ENCODE measurements at places on chromosomes 6 and 20.

DNA sequence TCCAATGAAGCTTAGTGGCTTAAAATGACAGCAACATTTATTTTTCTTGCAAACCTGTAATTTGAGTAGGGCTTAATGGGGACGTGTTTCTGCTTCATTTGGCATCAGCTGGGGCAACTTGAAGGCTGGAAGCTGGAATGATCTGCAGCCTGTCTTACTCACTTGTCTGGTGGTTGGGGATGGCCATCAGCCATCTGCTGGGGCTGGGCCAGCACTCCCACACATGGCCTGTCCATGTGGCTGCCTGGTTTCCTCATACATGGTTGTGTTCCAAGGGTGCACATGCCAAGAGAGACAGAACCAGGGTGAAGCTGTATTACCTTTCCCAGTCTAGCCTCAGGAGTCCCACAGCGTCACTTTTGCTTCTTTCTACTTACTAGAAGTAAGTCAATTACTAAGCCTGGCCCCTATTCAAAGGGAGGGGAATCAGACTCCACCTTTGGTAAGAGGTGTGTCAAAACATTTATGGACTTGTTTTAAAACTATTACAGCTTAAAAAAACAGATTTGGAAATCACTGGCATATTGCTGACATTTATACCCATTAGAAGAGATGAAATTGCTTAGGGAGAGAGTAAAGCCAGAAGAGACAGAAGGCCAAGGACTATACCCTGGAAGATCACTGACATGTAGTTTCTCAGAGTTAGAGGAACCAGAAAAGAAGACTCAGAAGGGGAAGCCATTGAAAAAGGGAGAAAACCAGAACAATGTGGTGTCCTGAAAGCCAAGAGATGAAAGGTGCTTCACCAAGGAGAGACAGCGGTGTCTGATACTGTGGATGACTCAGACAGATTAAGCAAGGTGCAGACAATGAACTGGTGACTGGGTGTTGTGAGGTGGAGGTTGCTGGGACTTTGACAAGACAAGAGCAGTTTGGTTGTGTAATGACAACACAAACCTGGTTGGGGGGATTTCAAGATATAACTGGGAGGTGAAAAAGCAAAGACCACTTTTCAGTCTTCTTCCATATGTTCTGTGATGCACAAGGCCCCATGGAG lies 345.2 kb downstream of the GJA1 start:
- no peak for DNase-seq

GRCh38 chr20:49447946-49448809 lies 34.3 kb downstream of the KCNB1 start:
- DNase-seq: no peak

DNA sequence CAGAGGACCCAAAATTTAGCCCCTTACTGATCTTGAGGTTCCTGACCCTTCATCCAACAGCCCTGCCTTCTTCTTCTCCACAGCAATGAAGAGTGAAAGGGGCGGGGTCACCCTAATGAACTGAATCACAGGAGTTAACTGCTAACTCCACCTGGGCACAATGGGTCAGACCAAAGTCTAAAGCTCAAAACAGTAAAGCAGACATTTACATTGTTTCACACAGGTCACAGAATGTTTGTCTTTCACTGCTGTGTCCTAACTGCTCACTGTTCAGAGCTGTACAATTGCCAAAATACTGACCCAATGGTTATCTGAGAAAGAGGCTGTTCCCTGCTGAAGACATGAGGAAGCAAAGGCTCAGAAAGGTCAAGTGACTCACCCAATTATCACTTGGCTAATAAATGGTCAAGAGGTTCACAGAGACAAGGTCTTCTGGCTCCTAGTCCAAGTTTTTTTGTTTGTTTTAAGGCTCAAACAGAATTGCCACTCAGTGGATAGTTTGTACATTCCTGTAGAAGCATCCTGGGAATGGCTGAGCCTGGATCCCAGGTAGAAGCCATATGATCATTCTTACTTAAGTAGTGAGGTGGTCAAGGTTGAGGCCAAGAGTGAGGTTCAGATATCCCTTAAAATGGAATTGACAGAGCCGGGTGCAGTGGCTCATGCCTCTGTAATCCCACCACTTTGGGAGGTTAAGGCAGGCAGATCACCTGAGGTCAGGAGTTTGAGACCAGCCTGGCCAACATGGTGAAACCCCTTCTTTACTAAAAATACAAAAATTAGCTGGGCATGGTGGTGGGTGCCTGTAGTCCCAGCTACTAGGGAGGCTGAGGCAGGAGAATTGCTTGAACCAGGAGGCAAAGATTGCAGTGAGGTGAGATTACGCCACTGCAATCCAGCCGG lies 35.1 kb upstream of the FAM83C start:
- no peak for DNase-seq

GRCh38 chr6:46172176-46172575 lies 1.4 kb upstream of the ENPP5 start:
- DNase-seq: no peak

DNA sequence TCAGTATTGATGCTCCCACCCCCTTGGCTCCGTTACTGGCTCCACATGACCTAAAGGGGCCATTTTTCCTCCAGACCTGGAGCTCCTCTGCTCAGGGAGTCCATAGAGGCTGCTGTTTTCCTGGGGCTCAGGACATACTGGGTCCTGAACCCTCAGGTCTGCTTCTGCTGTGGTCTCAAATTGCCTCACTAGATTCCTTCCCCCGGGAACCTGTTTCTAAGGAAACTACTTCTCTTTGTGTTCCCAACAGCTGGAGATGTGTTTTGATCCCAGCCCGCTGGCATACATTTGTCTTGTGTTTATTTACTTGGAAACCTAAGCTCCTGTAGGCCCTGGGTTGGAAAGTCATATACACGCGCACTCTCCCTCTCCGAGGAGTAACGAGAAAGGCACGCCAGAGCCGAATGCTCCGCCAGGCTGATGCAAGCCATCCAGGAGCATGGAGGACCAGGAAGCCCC lies 222.8 kb downstream of the UST start:
- DNase-seq: peak; percentile 95

GRCh38 chr6:113634352-113635163 lies 222.6 kb upstream of the MARCKS start:
- DNase-seq: no peak

DNA sequence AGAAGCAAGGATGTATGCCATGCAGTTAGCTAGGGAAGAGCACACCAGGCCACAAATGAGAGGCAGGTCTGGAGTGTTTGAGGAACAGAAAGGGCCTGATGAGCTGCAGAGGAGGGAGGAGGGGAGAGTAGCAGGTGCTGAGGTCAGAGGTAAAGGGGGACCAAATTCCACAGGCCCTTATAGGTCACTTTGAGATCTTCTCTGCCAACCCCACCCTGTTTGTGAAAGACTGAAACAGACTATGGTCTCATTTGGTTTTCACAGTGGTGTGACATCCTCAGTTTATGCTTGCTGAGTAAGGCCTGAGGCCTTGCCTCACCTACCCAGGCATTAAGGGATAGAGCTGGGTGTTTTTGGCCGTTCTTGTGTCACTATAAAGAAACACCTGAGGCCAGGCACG lies 187.7 kb upstream of the MYLIP start:
- DNase-seq: no peak

- DNase-seq: no peak
These were observed 127.5 kb downstream of the SYCP2 start for GRCh38 chr20:59805786-59806577.

- DNase-seq: no peak
These were observed 27.4 kb upstream of the NOL4L start for GRCh38 chr20:32612351-32613191.

- no peak for DNase-seq
These were observed 33.6 kb downstream of the RPRD1B start for GRCh38 chr20:38066969-38067716.

DNA sequence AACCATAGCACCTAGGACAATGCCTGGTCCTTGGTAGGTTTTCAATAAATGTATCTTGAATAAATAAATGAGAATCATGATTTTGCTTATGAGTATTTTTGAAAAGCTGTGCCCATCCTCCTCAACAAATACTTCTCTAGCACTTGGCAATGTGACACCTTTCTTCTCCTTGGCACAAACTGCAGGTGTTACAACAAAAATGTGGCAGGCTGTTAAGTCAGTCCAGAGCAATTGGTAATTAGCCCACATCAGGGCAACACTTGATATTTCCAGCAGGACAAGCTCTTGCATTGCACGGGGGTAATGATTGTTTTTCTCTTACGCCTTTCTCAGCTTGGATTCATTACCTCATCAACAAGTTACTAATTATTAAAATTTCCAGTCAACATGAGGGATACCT lies 31.6 kb upstream of the SNX9 start:
- DNase-seq: peak; percentile 61

DNA sequence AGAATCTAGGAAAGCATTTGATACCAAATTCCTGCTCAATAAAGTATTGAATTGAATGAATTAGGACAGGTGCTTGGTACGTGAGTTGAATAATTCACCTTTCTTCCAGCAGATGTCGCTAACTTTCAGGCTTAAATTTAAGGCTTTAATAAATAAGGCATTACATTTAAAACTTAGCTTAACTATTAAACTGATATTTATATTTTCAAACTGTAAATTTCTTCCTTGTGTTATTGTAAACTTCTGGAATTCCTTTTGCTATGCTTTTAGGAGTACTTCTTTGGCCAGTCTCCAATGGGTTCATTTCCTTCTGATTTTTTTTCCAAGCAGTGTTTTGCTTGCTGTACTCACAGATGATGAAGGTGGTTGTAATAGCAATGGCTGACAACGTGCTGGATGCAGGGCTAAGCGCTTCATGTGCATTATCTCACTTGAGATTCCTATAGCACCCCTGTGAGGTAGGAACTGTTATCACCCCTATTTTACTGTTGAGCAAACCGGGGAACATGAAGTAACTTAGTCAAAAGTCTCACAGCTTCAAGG lies 71.3 kb upstream of the SLC2A12 start:
- peak; percentile 56 for DNase-seq

GRCh38 chr20:62030834-62031434 lies 34.7 kb downstream of the TAF4 start:
- DNase-seq: no peak

DNA sequence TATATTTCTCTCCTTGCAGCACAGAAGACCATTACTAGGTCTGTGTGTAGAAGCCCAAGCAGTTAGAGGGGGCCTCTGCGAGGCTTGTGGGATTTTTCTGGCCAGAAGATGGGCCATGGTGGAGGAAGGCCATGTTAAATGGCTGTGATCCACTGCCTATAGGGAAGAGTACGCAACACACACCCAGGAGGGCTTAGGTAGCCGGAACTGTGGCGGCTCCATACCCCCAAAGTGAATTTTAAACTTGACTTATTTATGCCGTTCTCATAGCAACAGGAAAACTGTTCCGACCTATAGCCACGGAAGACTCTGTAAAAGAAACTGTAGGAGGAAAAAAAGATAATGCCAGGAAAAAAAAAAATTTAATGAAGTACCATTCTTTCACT lies 69.5 kb downstream of the SLX4IP start:
- no peak for DNase-seq
